AML-193 (cell line): ENCODE measurements at places on chromosomes 6 and 20.

DNA sequence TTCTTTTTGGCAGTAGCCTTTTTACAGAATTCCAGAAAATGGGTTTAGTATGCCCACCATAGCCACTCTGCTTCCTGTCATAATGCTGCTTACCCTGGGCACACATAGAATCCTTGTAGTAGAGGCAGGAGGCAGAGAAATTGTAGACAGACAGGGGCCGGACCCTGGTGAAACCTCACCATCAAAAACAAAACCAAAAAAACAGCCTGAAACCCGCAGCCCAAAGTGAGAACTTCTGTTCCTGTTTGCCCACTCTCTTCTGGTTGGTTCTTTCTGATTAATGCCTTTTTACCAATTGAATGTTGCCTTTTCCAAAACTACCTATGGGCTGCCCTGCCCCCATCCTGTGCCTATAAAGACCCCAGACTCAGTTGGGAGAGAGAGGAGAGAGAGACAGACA is 188.2 kb downstream of the CDKAL1 start:
- no peak for DNase-seq

DNA sequence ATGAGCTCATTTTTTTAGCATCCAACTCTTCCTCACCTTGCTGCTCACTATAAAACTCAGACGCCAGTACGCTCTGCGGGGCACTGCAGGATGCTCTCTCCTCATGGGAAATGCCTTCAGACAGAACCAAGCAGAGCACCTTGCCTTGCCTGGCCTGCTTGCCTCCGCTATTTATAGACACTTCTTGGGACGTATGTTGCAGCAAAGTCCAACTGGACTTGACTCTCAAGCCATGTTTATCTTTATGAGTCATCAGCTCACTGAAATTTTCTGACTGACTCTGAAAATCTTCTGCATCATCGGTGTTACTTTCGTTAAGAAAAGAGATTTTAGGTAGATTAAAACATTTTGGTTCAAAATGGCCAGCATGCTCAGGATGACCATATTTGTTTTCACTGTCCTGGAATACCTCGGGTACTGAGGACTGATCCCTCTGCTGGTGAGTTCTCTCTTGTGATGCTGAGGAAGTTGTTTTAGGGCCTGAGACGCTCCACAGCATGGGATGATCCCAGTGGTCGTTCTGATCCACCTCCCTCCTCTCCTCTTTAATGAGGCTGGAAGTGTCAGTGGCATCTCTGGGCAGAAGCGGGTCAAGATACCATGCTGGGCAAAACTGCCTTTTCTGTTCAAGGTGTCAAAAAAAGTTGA is 204.5 kb downstream of the KIF16B start:
- DNase-seq = no peak

DNA sequence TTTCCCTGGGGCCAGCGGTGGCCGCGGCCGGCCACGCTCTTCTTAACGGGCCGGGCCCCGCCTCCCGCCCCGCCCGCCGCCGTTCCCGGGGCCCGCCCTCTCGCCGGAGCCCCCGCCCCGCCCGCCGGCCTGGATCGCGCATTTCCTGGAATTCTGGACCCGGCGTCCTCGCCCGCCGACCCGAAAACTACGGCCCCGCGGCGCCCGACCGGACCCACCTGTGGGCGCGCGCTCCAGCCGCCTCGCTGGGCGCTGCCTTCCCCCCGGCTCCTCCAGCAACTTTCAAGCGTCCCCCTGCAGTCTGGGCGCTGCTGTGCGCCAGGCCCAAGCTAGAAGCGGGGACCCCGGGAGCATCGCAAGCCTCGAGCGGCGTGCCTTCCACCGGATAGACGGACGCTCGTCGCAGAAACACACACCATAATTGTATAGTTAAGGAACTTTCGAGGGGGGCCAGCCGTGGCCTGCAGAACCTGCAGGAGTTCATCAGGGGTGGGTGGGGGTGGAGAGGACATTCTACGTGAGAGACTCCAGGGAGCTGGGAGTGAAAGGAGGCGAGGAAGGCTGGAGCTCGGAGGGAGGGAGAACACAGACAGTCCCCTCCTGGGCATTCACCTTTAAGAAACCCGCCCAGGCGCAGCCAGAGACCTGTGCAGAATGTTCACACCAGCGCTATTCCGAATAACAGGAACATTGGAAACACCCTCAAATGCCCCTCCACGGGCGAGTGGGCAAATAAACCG is at the start of gene ADA:
TSS of gene ADA (minus strand) at position 16 of the 740 bp plus-strand sequence. CDS start 92 bp downstream, outside the sequence.
- no peak for DNase-seq

DNA sequence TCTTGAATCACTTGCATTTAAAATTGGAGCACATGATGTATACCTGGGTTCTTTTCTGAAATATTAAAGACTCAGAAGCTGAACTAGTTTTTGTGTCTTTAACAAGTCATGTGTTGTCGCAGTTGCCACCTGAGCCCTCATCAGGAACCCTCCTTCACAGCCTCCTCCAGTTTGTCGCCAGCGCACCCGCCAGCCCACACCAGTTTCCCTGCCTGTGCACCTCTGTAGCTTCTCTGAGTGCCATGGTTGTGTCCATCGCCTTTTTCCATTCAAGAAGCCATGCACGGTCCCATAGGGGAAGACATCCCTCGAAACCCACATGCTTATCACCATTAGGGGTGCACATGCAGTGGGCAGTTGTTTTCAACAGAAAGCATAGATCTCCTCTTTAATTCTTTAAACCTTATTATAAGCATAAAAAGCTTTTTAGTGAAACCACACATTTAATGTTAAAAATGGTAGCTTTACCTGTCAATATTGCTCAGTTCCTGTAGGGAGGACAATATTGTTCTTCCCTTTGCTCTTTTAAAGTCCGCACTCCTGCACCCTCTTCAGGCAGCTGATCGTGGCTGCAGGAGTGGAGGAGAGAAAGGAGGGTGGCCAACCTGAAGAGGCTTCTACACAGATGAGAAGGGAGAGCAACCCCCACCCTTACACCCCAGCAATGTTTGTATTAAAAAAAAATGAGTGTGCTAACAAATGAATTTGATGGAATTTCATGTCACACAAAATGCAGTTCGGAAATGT is 121.9 kb downstream of the CFAP61 start:
- DNase-seq = no peak

DNA sequence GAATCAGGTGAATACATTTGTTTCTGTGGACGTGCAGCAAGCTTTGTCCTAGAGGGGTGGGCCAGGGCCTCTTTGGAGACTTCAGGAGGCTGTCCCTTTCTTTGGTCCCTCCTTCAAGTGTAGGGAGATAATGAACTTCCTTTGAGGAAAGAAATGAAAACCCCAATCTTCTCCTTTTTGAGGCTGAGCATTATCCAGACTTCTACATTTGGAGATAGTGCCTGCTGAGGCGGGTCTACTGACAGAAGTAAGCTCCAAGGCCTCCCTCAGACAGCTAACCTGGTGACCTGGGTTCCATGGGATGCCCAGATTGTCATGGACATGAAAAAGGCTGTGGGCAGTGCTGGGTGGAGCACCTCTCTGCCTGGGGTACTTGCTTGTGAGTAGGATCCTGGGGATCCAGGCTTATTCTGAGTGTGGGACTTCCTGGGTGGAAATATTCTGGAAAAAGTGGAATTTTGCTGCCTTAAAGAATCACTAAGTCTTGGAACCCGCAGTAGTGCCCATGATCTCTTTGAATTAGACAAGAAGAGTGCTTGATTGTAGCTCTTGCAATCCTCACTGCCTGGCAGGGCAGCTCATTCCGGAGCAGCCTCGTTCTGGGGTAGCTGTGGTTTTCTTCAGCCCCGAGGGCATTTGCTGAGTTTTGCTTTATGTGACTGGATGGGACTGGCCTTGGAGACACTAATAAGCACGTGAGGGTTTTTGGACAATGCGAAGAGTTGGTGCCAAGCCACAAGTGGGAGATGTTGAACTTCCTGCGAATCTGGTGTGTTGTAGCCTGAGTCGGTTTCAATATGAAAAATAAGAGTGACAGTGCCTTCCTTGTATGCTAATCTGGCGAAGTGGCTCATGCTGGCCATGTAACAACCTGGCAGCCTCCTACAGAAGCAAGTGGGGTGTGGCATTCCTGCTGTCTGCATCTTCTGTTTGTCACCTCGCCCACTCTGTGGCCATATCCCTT is 28.1 kb downstream of the SNRNP48 start:
- peak; percentile 99 for DNase-seq

GRCh38 chr6:66851930-66852329 is 1144.9 kb upstream of the EYS start:
- no peak for DNase-seq

GRCh38 chr6:45698046-45698445 is 317.6 kb downstream of the CLIC5 start:
- DNase-seq = no peak

DNA sequence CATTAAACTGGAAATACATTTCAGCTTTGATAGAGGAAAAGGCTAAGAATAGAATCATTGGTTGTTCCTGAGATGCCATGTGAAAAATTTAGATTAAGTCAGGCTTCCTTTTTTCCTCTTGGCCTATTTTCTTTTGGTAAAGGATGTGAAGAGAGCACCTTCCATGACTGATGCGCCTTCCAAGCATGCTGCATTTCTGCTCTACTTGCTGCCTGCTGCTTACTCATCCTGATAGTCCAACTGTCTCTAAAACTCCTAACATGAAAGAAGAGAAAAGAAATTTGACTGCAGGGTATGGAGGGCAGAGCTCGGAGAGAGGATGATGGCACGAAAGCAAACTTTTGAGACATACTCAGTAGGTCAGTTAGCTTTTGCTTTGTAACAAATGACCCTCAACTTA is 28.8 kb downstream of the SNAP25 start:
- DNase-seq = no peak

GRCh38 chr6:10078581-10078980 is 336.3 kb downstream of the TFAP2A start:
- DNase-seq = no peak

GRCh38 chr6:139323511-139324300 is 31.9 kb upstream of the TXLNB start:
- peak; percentile 100 for DNase-seq

GRCh38 chr20:8131598-8132483 is at the start of gene PLCB1:
TSS of gene PLCB1 (plus strand) at chr20:8132266. CDS start at chr20:8132652, 386 bp downstream.
- DNase-seq = peak; percentile 82

DNA sequence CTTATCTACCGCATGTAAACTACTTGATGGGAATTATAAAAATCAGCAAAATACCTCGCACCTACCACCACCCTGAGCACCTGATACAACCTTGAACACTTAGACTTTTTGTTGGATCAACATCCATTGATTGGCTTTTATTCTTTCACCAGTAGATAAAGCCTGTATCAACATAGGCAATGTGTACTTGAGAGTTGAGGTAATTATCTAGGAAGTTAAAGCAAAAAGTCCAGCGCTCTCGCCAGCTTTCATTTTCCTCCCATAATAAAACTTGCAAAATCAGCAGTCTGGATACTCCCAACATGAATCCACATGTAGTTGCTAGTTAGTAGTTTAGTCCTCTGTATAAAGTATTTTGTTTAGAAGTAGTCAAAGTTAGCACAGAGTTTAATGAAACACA is 132.0 kb upstream of the PRDM1 start:
- no peak for DNase-seq

- DNase-seq = no peak
Observed at GRCh38 chr6:149503276-149503675, 18.5 kb upstream of the ZC3H12D start.

- no peak for DNase-seq
Observed at GRCh38 chr6:27532820-27533538, 60.1 kb upstream of the ZNF184 start.

GRCh38 chr6:165571721-165572132 is 91.3 kb downstream of the PDE10A start:
- no peak for DNase-seq

DNA sequence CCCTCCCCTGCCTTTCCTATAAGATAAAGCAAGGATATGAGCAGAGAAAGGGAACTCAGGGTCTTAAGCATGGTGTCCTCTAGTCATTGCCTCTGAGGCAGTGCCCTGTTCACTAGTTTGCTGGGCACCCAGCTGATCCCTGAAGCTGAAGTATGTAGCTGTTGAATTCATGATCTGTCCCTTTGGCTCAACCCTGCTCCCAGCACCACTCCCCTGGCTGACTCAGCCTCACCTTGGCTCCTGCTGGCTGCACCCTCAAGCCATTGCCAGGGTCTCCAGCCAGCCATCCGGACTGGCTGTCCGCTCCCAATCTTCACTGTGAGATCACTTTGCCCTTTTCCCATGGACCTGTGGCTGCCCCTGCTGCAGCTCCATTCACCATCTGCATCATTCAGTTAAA is 25.9 kb upstream of the UST start:
- DNase-seq = no peak

GRCh38 chr6:41693281-41694240 is 41.8 kb downstream of the TFEB start:
- no peak for DNase-seq

DNA sequence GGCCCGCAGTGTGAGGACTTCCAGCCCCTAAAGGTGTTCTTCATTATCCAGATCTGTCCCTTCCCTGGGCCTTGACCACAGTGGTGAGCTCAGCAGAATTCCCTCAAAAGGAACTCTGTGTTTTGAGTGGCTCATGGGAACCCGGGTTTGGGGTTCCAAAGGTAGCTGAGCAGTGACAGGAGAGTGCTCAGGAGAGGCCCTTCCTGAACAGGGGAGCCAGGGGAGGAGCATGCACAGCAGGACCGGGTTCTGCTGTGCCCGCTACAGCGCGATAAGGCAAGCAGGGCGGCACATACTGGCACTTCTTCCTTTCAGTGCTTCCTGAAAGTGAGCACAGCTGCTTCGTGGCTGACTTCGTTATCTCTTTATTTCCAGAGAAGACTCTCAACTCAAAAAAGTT is 88.3 kb downstream of the SSR1 start:
- no peak for DNase-seq

GRCh38 chr20:10385850-10386544 is 48.0 kb downstream of the MKKS start:
- DNase-seq = no peak

DNA sequence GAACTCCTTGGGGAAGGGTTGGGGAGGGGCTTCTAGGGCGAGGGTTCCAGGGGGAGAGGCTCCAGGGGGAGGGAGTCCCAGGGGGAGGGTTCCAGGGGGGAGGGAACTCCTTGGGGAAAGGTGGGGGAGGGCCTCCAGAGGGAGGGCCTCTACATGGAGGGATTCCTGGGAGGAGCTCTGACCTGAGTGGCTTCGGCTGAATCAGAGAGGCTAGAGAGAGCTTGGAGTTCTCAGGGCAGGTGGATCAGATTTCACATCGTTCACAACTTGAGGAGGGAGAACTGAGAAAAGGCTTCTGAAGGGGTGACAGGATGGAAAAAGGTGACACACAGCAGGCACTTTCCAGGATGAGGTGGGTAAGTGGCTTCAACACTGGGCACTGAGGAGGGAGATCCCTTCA is 49.1 kb downstream of the DAAM2 start:
- no peak for DNase-seq

DNA sequence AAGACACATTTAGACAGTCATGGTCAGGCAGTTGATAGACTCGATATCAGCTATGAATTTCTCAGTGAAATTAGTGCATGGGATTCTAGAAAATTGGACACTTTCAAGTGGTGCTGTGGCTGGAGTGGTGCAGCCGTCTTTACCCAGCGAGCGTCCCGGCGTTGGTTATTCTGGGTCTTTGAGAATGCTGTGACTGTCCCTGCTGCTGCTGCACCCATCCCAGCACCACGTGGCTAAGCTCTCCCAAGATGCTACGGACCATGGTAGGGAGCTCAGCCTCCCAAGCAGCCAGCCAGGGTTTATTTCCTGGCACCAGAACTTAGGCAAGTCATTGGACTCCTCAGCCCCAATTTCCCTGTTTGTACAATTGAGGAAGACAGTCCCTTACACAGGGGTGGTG is 147.2 kb upstream of the RPS6KA2 start:
- no peak for DNase-seq

GRCh38 chr6:152404936-152405595 is 232.1 kb downstream of the SYNE1 start:
- DNase-seq = no peak
